ENCODE measurements at places on chromosomes 12 and 14.

DNA sequence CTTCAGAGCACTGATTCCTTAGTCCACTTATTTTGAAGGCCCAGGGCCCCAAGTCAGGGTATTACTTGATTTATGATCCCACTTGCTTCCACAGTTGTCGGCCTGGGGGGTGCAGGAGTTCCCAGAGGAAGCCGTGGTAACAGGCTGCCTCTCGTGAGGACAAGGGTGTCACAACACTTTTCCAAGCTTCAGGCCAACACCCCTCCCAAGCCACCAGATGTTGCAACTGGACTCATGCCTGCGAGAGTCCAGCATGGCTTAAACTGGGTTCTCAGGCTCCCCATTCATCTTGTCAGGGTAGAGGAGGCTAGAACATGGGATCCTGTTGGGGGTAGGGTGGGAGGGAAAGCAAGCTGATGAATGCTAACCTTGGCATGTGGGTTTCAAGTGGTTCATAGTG, 56.1 kb downstream of the BMP4 start:
- no peak for DNase-seq

- no peak for DNase-seq
Observed at GRCh38 chr14:74848768-74849167, 27.2 kb downstream of the PROX2 start.

GRCh38 chr12:15829949-15830348, 40.8 kb upstream of the EPS8 start:
- DNase-seq, result no peak

GRCh38 chr12:71710276-71711125, 24.6 kb downstream of the TMEM19 start:
- DNase-seq, result no peak

- peak; percentile 87 for DNase-seq
Observed at GRCh38 chr14:24171422-24172260, at the start of gene REC8. Gene REC8, plus strand, starts transcription at chr14:24172080. Its CDS starts 473 bp downstream, at chr14:24172553.

DNA sequence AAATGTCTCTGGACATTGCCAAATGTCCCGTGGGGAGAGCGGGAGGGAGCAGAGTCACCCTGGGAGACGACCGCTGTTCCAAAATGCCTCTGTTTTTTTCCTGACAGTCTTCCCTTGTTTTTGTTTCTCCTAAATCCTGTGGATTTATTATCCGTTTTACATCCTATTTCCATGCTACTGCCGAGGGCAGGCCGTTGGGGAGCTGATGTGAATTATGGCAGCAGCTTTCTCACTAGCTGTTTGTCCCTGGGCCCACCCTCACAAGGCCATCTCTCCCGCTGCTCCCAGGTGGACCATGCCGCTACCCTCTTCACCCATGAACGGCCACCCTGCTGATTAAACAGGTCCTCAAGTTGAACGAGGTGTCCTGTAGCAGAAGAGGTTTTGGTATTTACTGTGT, 55.2 kb downstream of the FBXL14 start:
- no peak for DNase-seq
